ENCODE measurements at places on chromosomes 4 and X.

GRCh38 chr4:36206012-36206411, 38.3 kb downstream of the ARAP2 start:
- no peak for DNase-seq

DNA sequence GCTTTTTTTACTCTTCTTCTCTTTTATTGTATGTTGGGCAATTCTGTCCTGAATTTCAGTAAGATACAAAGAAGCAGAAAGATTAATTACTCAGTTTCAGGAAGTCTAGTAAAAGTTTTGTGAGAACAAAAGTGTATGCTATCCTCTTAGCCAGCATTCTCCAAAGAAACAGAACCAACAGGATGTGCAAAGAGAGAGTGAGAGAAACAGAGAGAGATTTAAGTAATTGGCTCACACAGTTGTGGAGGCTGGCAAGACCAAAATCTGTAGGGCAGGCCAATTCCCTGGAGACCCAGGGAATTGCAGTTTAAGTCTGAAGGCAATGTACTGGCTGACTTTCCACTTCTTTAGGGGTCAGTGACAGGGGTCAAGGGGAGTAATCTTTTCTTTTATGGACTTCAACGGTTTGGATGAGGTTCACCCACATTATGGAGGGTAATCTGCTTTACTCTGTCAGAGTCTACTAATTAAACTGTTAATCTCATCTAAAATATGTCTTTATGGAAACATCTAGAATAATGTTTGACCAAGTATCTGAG, 59.2 kb upstream of the SLC39A8 start:
- peak; percentile 93 for DNase-seq

DNA sequence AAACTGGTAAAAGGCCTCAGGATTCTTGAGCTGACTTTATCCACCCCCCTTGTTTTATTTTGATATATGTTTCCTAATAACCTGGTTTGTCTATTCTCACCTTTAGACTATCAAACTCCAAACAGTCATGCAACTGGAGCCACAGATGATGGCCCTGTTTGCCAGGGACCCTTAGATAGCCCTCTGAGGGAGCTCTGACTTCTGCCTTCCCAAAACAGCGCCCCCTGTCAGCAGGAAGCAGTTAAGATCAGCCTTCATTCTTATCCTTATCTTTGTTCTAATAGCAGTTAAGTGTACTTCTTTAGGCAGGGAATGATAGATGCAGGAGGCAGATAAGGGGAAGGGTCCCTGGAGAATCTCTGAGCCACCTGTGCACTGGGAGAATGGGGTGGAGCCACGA, 27.5 kb upstream of the CXCL13 start:
- DNase-seq = no peak

GRCh38 chr4:175444512-175444911, 367.6 kb downstream of the GPM6A start:
- no peak for DNase-seq

DNA sequence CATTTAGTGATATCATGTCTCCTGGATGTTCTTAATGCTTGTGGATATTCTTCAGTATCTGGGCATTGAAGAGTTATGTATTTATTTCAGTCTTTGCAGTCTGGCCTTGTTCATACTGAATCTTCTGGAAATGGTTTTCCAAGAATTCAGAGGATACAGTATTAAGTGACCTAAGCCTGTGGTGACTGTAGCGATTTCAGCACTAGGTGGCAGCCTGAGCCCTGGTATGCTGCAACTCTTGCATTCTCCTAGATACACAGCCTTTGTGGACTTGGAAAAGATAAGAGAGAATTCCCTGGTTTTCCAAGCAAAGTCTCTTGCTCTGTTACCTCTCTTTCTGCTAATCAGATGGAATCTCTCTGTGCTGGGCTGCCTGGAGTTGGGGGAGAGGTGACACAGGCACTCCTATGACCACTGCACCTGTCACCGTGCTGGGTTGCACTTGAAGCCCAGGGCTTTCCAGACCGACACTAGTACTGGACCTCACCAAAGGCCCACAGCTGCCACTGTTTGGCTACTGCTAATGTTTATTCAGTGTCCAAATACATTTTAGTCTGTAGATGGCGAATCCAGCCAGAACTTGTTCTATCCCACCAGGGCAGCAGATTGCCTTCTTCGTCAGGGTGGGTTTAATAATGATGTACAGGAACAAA, 19.3 kb upstream of the SPIN2A start:
- peak; percentile 13 for DNase-seq

DNA sequence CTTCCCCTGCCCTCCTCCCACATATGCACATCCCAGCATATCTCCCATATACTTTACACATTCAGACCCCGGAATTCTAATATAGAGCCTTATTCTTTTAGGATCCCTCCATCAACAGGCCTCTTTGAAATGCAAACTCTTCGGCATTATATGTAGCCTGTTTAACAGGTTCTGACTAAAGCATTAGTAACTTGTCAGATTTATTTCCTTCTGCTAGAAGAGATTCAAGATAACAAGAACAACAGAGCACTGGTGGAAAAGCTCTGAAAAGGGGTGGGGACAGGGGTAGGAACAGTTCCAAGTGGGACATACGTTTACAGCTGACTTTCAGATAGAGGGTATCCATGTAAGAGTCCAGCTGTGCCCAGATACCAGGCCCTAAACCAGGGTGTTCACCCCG, 31.7 kb upstream of the PRPS1 start:
- no peak for DNase-seq

- DNase-seq = no peak
Measured at GRCh38 chr4:38188631-38189101, 228.5 kb downstream of the PTTG2 start.

All from NCI-H82 (cell line).